ENCODE measurements at places on chromosomes 12 and 14.
A peak's percentile ranks its signal among the peaks of the same experiment; 100 is the strongest.

DNA sequence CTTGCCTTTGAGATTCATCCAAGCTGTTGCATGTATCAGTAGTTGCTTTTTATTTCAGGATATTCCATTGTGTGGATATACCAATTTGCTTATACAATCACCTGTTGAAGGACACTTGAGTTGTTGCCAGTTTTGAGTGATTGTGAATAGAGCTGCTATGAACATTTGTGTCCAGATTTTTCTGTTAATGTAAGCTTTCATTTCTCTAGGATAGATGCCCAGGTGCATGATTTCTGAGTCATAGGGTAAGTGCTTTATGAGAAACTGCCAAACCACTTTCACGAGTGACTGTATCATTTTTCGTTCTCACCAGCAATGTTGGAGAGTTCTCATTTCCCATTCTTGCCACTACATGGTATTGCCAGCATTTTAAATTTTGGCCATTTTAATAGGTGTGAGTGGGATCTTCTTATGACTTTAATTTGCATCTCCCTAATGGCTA lies 434.6 kb upstream of the RGS6 start:
- no peak for DNase-seq

DNA sequence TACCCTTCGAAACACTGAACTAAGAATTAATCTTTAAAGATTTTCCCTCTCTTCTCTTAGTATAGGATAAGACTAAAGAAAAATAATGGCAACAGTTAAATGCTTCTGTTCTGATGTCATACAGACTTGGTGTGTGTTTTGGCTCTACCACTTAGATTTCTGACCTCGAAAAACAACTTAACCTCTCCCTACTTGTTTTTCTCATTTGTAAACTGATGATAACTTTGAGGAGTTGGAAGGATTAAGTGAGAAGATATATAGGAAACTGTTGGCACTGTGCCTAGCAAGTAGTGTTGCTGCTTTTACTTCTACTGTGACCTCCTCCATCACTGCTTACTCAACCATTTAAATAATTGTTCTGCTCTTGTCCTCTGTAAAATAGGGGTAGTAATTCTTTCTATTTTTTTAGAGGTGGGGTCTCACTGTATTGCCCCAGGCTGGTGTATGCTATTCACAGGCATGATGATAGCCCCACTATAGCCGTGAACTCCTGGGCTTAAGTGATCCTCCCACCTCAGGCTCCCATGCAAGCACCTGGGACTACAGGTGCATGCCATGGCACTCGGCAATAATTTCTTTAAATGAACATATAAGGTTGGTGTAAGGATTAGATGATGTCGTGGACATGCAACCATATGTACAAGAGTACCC lies 22.4 kb downstream of the PALS1 start:
- no peak for DNase-seq

- DNase-seq = no peak
Observed at GRCh38 chr12:12358528-12358927, 1.6 kb downstream of the BORCS5 start.

DNA sequence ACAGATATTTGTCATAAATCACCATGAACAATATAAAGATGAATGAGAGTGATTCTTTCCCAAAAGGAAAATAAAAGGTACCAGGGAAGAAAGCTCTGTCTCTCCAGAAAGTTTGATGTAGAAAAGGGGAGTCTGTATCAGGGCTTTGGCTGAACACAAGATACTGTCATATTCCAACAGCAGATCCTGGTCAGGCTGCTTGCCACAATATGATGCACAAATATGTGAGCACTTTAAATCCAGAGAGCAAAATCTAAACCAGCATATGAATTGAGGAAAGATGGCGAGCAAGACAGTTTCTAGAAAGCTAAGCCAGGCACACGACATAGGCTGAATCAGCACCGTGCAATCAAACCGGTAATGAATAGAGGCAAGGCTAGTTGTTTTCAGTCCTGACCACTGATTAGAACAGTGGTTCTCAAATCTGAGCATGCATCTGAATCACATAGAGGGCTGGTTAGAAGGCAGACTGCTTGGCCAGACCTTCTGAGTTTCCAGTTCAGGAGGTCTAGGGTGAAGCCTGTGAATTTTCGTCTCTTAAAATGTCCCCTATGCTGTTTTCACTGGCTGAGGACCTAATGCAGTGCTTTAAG lies 60.7 kb downstream of the PLCZ1 start:
- no peak for DNase-seq

GRCh38 chr12:58026897-58027891 lies 85.8 kb downstream of the ATP23 start:
- no peak for DNase-seq

DNA sequence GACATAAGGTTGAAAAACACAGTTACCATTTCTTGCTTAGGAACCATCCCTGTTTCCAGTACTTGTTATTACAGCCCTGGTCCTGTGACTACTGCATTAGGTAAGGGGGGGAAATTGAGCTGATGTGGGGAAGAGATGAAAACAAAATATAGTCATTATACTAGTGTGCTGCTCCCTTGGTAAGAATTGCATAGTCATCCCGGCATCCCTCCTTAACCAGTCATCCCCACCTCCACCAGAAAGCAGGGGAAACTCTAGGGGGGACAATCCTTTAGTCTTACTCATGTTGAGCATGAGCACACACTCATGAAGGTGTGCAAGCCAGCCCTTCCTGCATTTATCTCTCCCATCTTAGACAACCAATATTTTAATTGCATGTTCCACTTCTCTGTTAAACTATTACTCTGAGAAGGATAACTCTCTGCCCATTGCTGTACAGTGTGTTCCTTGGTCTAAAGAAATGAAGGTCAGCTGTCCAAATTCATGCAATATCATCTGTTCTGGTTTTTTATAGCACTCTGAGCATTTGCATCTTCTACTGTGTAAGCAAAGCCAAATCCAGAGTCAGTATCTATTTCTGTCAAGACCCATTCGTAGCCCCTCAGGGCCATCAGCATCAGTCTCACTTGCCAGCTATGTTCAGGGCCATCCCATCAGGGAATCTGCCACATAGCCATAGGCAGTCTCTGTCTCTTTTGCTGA lies 46.8 kb downstream of the TMEM30B start:
- DNase-seq = no peak

DNA sequence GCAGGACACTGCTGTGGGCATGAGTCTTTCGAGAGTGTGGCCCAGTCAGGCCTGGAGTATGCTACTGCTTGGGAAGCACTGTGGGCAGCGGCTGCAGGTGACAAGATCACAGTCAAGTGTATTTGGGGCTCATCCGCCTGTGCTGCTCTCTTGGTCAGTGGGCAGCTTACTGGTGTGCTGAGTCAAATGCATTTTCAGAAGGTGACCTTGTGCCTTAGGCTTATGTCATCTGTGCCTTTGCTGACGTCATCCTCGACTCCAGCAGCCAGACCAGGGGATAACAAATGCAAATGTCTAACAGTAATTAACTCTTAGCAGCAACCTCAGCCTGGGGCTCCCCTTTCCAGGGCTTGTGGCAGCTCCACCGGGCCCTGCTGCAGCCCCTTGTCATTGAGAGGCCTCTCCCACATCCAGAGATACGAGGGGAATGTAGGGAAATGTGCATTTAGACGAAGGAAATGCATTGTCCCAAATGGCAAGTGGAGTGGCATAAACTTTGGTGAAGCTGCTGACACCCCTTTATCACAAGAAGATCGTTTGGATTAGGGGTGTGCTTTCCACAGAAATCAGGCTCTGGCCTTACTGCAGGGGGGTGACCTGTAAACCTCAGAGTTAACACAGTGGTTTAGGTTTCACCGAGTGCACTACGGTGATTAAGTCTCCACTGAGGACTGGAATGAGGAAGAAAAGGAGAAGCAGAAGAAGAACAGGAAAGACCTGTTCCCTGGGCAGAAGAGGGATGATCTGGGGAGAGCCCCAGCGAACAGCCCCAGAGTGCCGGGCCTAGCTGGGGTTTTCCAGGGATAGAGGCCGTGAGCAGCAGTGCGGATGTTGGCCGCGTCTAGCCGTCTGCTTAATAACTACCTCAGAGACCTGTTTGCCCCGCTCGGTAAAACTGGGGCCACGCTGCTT lies 39.7 kb downstream of the PSMA6 start:
- DNase-seq = no peak

- no peak for DNase-seq
Observed at GRCh38 chr14:71194251-71194650, 287.0 kb downstream of the PCNX1 start.

DNA sequence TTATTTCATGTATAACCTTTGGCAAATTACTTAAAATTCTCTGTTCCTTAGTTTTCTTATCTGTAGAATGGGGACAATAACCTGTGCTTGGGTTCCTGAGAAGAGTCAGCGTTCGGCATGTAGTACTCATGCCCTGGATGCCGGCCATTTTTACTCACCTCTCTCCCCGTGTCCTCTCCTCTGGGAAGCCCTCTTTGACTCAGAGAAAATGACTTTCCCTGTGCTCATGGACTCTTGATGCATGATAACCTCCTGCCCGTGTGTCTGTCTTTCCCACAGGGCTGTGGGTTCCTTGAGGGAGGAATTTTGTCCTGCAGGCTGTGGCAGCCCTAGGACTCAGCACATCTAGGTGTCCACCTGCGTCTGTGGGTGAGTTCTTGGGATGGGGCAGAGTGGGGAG lies 5.8 kb upstream of the C1RL start:
- DNase-seq = no peak

GRCh38 chr12:59593761-59594160 lies 2.1 kb upstream of the SLC16A7 start:
- DNase-seq = no peak

DNA sequence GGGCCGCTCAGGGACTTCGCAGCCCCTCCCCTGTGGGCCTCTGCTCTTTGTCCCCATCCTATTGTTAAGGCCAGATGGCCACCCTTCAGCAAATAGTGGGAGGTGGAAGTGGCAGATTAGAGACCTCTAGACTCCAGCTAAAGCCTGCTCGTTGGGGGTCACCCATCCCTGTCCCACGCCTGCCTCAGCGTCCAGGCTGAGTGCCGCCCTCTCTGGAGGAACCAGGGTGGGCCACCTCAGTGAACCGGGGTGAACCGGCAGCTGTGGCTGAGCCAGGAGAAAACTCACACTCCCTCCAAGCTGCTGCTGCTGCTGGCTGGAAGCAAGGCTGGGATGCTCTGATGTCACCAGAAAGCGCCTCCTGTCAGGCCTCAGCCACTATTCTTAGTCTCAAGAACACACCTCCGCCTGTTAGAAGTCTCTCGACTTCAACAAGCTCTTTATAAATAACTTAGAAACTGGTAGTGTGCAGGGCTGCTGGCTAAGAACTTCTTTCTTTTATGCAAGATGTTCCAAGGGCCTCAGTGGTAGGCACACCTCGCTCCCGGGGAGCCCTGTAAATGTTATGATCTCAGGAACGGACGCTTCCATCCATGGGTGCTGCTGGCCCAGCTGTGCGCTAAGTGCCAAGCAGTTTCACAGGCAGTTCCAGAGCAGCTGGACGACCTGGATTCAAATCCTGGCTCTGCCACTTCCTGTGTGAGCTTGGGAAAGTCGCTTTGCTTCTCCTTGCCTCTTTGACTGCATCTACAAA lies 19.8 kb upstream of the TESC start:
- DNase-seq = peak; percentile 30

DNA sequence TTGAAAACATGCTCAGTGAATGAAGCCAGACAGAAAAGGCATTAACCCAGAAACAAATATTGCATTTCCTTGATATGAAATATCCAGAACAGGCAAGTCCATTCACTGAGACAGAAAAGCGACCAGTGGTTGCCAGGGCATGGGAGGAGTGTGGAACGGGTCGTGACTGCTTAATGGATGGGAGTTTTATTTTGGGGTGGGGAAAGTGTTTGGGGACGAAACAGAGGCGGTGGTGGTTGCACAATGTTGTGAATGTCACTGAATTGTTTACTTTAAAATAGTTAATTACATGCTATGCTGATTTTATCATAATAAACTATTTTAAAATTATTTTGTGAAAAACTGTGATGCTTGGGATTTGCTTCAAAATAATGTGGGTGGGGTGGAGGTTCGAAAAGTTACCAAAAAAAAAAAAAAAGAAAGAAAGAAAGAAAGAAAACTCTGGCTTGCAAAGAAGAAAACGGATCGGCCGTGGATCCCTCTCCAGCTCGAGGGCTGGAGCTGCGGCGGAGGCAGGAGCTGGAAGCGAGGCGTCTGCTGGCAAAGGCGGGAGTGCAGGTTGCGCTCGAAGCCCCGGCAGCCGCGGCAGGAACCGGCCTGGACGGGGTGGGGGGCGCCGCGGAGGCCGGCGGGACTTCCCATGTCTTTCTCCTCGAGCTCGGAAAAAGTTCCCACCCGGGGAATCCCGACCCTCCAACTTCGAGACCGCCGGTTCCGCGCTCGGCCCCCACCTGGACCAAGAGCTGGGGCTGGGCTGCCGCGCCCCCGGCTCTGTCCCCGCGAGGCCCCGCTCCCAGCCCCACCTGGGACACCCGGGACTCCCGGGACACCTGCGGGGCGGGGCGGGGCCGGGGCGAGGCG lies 524 bp upstream of the P2RX2 start:
- peak; percentile 33 for DNase-seq

GRCh38 chr14:32310876-32311275 lies 18.2 kb upstream of the AKAP6 start:
- no peak for DNase-seq

DNA sequence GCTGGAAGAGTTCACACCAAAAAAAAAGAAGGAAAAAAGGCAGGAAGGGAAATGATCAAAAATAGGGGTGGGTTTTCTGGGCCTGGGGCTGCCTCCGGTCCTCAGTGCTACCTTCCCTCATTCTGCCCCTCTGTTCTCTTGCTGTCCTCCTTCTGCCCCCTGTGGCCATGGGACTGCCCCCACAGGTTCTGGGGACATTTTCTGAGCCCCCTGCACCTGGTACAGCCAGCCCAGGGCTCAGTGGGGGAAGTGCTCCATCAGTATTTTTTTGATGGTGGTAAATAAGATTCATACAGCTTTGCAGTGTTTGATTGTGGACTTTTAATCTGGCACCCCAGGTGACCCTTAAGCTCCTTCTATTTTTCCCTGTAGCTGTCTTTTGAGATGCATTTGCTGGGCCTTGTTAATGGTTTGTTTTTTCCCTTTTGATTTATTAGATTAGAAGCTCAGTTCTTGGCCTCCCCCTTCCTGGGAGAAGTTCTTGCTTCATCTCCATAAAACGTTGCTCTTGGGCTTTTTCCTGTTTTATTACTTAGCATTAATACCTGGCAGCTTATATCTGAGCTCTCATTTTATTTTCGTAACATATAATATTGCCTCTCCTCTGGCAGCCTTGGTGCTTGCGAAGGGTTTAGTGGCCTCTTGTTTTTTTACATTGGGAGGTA lies 43.1 kb downstream of the CHST11 start:
- DNase-seq = no peak

- peak; percentile 33 for DNase-seq
Observed at GRCh38 chr14:68794130-68794850, 1.4 kb upstream of the ZFP36L1 start.
